ENCODE measurements at places on chromosomes 13 and 19. TPM values are rescaled to one million over a fixed set of nuclear protein-coding genes. Genes with fewer than 3 reads are reported as not detected.

FBXO27 gene
- 4.1 TPM for total RNA-seq

MAMSTR gene
- 0.55 TPM for total RNA-seq

OR7A5 gene
- total RNA-seq = not detected

SPIB gene
- total RNA-seq = not detected

SOX21 gene
- 0.77 TPM for total RNA-seq

CHAMP1 gene
- 26.8 TPM for total RNA-seq

C19orf67 gene
- total RNA-seq = not detected

CYP2B6 gene
- total RNA-seq = not detected

CPT1C gene
- total RNA-seq = 33.6 TPM

CGB2 gene
- 2.9 TPM for total RNA-seq

SLC7A9 gene
- 0.45 TPM for total RNA-seq

VMAC gene
- 3.9 TPM for total RNA-seq

ZGLP1 gene
- total RNA-seq = 3.4 TPM

FLT1 gene
- total RNA-seq = 7.3 TPM

SHANK1 gene
- not detected for total RNA-seq

ZNF443 gene
- 2.5 TPM for total RNA-seq

POLR2I gene
- 57.4 TPM for total RNA-seq

CGB1 gene
- not detected for total RNA-seq

PIP5K1C gene
- total RNA-seq = 44.2 TPM

SYNE4 gene
- total RNA-seq = 1.1 TPM

SH2D3A gene
- 2.6 TPM for total RNA-seq

PSG7 gene
- not detected for total RNA-seq

CEACAM4 gene
- total RNA-seq = not detected

CEACAM16 gene
- 0.14 TPM for total RNA-seq

ZNF701 gene
- total RNA-seq = 15.6 TPM

SPC24 gene
- total RNA-seq = 2.0 TPM

ZNF99 gene
- total RNA-seq = not detected
